ENCODE measurements at places on chromosomes 12 and 14.
A peak's percentile ranks its signal among the peaks of the same experiment; 100 is the strongest.

- DNase-seq, result no peak
Observed at GRCh38 chr12:4769073-4769472, 48.9 kb downstream of the GALNT8 start.

- no peak for DNase-seq
Observed at GRCh38 chr12:12087693-12088034, 16.9 kb downstream of the BCL2L14 start.

GRCh38 chr12:58346032-58346632 is 404.8 kb downstream of the ATP23 start:
- DNase-seq, result peak; percentile 63

DNA sequence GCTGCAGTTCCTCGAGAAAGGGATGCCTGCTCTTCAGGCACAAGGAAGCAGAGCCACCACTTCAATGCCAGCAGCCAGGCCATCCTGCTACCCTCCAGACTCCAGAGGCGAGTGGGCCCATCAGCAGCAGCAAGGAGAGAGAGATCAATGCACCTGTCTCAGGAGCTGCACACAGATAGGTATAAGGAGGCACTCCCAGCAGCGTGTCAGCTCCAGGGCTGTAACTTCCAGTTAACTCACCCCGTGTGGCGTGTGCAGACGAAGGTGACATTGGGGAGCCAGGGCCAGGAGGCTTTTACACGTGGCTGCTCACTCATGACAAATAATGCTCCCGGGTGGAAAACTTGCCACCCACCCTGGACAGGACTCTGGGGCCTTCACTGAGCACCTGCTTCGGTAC is 24.2 kb downstream of the GALNT16 start:
- DNase-seq, result no peak

- no peak for DNase-seq
Observed at GRCh38 chr12:64931981-64932380, 107.5 kb downstream of the TBC1D30 start.

- DNase-seq, result no peak
Observed at GRCh38 chr14:75991753-75992152, 6.2 kb downstream of the IFT43 start.

DNA sequence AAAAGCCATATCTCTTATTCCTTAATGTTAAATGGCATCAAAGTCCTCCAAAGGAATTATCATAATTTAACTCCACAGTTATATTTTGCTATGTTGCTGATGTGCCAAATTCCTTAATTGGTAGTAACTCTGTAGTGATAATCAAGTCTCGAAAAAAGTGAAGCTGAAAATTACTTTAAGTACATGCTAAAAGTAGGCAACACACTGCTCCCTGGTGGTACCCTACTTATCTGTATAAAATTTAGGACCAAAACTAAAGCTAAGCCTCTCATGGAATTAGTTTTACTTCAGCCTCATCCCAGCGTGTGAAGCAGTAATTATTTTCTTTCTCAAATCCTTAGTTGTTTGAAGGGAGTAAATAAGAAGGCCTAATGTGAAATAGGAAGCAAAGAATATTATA is 132.8 kb downstream of the TTLL5 start:
- no peak for DNase-seq

DNA sequence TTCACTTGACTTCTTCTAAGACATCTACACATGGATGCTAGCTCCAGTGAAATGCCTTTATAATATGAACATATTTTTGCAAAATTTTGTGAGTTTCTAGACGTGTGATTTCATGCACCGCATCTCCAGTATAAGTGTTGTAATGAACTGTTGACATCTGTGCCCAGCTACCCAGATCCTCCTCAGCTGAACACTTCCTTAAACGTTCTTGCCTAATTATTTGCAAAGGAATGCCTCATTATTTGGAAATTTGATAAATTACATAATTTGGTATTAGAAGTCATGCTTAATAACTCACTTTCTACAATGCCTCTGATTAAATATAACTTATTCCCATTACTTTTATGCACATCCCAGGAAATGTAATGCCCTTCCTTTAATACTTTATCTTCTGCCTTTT is 14.0 kb downstream of the OR11G2 start:
- DNase-seq, result no peak

GRCh38 chr14:44700694-44701093 is 193.6 kb upstream of the FSCB start:
- DNase-seq, result peak; percentile 32

DNA sequence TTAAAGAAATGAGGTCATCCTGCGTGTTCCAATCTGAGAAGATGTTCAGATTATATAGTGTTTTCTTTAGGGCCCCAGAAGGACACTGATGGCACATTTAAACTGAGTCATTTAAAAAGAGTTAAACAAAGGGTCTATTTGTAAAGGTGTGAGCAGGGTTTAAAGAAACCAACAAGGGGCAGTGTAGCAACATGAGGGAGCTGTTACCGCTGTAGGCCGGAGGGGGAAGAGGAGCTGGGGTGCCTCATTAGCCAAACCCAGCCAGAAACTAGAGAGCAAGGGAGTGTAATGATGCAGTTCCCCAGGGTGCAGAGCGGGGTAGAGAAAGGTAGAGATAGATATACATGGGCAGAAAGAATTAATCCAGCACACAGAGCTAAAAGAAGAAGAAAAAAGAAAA is 160.4 kb downstream of the TBX5 start:
- no peak for DNase-seq

DNA sequence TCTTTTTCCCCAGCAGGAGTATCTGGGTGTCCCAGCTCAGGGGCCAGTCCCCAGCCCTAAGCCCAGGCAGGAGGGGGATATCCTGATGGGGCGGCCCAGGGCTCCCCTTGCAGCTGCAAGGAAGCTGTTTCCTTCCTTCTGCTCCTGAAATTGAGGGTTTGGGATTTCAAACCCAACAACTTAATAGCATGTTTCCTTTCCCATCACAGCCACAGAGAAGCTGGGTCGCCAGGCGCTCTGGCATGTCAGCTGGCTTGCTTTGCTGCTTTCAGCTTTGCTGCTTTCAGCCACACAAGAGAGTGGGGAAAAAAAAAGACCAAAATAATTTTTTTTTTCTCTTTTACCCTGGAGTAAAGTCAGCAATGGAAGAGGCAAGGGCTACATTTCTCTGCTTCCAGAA is 30.0 kb downstream of the HVCN1 start:
- DNase-seq, result no peak

- peak; percentile 74 for DNase-seq
Observed at GRCh38 chr12:46160101-46160980, 108.5 kb downstream of the SLC38A1 start.

Measured in RCC 7860 (cell line).